ENCODE measurements at places on chromosomes 6 and 20.

DNA sequence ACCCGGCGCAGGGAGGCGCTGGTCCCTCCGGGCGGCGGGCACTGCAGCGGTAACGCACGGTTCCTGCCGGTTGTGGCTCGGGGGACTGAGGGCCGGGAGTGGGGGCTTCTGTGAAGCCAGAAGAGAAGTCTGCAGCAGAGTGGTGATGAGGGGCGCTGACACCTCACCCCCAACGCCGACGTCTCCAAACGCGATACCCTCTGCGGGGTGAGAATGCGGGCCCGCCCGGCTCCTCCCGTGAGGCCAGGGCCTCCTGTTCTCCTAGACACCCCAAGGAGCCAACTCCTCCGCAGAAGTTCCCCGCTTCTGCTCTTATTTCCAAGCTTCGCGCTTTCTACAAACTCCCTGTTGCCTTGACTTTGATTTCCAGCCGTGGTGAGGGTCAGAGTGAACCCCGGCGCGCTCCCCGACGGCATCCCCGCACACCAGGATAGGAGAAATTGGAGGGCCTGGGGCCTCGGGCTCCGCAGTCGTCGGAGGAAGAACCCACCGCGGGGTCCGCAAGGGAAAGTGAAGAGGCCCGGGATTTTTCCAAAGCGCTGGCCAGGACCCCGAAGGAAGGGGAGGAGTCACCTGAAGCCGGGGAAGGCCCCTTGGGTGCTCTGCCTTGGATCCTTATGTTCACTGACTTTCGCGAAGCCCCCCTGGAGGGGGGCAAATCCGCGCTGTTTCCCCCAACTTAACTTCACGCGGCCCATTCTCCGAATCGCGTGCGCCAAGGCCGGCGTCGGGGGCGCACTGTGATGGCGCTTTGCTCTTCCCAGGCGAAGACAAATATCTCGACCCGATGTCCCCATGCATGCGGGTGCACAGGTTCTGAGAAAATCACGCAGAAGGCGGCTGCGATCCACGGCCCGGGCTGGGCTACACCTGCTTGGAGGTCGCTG lies 3.1 kb upstream of the INSM1 start:
- no peak for DNase-seq

DNA sequence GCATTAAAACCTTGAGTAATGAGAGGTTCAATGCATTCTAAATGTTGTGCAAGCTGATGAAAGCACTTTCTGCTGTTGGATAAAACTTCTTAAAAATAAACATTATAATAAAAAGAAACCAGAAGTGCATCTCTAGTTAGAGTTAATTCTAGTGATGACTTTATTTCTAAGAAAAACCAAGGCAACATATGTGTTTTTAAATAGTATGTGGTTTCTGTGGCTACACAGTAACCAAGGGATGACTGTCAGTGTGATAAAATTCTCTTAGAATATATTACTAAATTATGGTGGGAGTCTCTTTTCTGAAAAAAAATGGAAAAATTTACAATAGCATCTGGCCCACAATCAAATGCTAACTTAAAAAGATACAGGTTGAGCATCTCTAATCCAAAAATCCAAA lies 117.0 kb downstream of the ME1 start:
- DNase-seq: no peak

DNA sequence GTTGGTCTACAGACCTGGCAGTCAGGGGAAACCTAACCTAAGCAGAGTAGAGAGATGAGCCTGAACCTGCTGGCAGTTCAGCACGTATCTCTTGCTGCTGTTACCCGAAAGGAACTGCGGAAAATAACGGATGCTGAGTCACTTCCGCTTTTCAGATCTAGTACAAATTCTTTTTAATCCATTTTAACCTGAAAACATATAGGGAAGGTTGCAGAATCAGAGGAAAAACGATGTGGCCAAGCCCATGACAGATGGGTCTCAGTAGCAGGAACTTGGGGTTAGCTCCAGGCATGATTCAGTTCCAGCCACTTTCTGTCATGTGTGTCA lies 351.9 kb upstream of the PRND start:
- peak; percentile 10 for DNase-seq

DNA sequence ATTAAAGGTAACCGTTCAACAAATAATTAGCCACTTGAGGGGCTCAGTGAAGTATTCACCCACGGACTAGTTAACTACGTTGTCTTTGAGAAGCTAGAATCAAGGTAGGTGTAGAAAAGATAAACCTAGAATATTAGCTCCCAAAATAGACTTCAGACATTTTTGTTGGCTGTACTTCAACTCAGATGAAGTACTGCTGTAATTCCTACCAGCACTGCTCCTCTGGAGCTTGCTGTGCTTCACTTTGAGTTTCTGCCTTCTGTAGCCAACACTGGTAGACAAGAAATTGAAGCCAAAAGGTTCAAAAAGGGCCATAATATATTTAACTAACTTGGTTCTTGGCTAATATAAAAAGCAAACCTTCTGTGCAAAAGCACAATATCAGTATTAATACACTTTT lies 18.8 kb upstream of the SDHAF4 start:
- no peak for DNase-seq

- no peak for DNase-seq
These were observed 111.4 kb downstream of the ATP9A start for GRCh38 chr20:51656726-51657260.

DNA sequence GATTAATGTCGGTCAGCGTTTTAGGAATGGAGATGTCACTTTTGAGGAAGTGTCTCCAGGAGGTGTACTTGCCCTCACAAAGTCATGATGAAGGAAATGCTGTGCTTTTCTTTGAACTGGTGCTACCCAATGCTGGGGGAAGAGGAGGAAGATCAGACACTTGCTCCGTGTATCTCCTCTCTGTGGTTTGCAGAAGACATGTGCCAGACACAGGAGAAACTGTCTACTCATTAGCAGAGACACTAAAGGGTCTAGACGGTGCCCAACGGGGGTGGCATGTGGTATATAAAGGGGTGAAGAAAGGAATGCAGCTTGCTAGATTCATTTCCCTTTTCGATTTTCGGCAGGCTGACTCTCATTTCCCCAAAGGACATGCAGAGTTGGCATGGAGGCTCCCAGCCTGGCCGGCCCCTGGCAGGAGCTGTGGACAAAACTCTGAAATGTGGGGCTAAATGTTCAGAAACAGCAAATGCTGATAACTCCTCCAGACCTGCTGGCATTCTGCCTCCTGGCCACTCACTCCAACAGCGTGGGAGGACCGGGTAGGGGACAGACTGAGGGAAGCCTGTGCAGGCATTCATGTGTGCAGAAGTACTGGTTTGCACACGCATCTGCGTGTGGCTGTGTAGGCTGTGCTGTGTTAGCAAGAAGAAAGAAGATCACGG lies 59.6 kb upstream of the QKI start:
- no peak for DNase-seq

- DNase-seq: no peak
These were observed 37.7 kb upstream of the NOL4L start for GRCh38 chr20:32622585-32623468.

- DNase-seq: no peak
These were observed 136.4 kb downstream of the EYA2 start for GRCh38 chr20:47031004-47031403.

GRCh38 chr6:6812427-6812826 lies 223.9 kb downstream of the LY86 start:
- no peak for DNase-seq

DNA sequence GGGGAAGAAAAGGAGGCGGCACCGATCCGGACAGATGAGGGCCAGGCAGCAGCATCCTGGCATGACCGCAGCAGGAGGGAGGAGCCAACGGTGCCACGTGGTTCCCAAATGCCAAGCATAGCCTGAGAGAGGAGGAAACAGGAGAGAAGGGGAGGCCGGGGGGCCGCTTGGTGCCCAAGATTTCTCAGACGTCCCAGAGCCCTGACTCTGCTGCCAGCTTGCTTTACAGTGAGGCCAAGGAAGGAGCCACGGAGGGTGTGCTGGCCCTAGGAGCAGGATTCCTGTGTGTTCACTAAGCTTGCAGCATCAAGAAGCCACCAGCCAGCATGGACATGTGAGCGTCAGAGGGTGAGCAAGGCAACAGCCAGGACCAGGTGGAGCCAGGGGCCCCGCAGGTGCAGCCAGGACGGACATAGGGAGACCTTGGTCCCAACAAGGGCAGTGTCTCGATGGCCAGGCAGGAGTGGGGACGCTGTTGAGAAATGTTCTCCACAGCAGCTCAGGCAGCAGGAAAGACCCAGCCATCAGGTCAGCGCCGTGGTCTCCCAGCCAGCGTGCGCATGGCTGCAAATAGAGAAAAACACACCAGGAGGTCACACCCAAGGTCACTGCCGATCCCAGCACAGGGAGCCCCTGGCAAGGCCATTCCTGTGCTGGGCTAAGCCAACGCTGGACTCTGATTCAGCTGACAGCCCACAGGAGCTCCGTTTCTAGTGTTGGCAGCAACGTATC lies 143.7 kb downstream of the DLL1 start:
- DNase-seq: no peak

GRCh38 chr20:5297280-5298004 lies 19.3 kb downstream of the PROKR2 start:
- DNase-seq: no peak

DNA sequence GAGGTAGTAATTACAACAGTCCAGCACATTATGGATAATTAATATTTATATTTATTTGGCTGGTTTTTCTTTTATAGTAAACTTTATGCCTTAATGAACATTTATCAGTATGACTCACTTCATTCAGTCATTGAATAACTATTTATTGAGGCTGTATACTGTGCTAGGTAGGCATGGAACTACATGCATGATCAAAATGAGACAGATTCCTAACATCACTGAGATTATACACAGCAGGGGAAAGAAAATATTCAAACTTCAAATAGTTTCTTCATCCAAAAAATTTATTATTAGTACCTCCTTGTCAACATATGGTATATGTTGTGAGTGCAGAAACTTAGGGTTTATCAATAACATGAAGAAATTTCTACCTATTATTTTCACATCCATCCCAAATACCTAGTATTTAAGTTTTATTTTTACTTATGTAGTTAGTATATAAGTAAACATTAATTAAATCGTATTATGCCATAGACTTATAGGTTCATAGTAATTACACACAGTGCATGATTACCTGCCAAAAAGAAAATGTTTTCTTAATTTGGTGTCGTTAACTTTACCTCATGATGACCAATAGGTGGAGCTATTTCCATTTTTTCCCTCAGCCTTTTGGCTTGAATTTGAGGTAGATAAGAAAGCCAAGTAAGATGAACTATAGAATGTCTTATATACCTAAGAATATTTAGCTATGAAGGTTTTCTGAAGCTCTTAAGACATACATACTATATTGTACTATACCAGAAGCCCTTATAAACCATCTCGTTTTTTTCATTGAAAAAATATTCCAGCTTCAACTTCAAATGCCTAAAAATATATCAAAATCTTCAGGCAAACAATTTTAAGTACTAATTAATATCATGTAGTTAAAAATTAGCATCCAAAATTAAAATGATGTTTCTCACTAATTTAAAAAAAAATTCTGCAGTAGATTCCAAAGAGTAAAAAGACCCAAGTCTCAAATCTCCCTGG lies 12.5 kb upstream of the TMEM30A start:
- peak; percentile 69 for DNase-seq

- DNase-seq: no peak
These were observed 33.0 kb downstream of the PIM1 start for GRCh38 chr6:37202788-37203491.

DNA sequence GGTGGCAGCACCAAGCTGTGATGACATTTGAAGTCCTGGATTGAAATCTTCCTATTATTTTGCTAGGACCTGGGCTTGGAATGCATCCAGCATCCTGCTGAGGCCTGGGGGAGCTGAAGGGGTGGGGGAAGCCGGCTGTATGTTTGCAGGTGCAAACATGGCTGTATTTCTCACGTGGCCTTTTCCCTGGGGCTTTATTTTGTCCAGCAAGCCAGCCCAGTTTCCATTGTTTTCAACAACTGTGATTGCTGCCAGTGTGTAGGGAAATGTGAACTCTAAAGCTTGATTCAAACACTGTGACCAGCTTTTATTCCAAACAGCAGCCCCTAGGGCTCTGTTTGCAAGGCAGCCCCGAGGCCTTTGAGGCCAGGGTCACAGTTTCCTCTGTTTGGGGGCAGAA lies 683.0 kb downstream of the DHX35 start:
- DNase-seq: no peak

- no peak for DNase-seq
These were observed 292.1 kb downstream of the ESR1 start for GRCh38 chr6:152099446-152100182.

GRCh38 chr6:161319231-161319630 lies 45.4 kb upstream of the AGPAT4 start:
- no peak for DNase-seq

DNA sequence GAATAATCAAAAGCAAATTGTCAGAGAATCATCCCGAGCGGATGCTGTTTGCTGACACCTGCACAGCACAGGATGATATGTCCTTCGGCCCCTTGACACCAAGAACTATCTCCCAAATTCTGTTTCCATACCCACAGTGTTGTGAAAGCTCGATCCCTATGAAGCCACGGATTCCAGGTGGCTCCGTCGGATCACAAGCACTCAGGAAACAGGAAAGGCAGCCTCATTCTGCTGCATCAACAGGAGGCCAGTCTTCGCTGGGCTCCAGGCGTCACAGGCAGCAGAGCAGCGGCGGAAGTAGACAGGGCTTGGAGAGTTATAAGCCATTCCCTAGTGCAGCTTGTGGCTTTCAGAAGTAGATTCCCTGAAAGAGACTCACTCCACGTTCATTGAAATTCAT lies 342.3 kb downstream of the C6orf118 start:
- DNase-seq: no peak

DNA sequence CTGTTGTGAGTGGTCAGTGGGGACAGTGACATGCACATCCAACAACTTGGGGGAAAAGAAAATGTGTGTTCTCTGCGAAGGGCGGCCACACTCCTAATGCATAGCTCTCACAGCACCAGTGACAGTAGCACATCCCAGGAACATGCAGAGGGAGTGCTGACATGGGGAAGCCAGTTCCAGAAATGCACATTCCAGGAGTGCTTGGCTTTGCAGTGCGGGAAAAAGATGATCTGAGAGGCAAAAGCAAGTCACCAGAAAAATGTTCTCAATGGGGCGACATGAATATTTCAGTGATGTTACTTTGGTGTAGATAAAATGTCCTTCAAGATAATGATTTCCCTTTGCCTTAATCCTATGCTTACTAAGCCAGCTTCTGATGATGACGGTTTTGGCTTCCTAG lies 42.9 kb upstream of the PDE10A start:
- no peak for DNase-seq
